ENCODE measurements at places on chromosomes 3 and 15. TPM values are rescaled to one million over a fixed set of nuclear protein-coding genes. Genes with fewer than 3 reads are reported as not detected.

Gene LYZL4
- total RNA-seq = not detected

Gene KLF15
- total RNA-seq = 15.5 TPM

Gene RGMA
- total RNA-seq = 20.3 TPM

Gene RBP2
- not detected for total RNA-seq

Gene SFMBT1
- total RNA-seq = 9.4 TPM

Gene CHRNA3
- total RNA-seq = not detected

Gene UROC1
- not detected for total RNA-seq

Gene LMOD3
- total RNA-seq = not detected

Gene RPUSD3
- 18.2 TPM for total RNA-seq

Gene ZBTB11
- 12.2 TPM for total RNA-seq

Gene ZNF710
- total RNA-seq = 11.6 TPM

Gene SMAD6
- total RNA-seq = 18.4 TPM

Gene DCBLD2
- total RNA-seq = 27.9 TPM

Gene XCR1
- total RNA-seq = 0.37 TPM

Gene REC114
- not detected for total RNA-seq

Gene RCCD1
- 5.1 TPM for total RNA-seq

Gene LDHAL6B
- total RNA-seq = not detected

Gene GUCA1C
- total RNA-seq = not detected

Gene ADAMTSL3
- total RNA-seq = 13.0 TPM

Gene SPINK8
- not detected for total RNA-seq

Gene TIPIN
- 6.1 TPM for total RNA-seq

Gene FANCD2
- 3.3 TPM for total RNA-seq

Gene ZIC1
- 8.7 TPM for total RNA-seq

Gene SLC30A4
- total RNA-seq = 9.2 TPM

Gene ATP13A4
- 0.14 TPM for total RNA-seq

Gene CHRM5
- total RNA-seq = 0.09 TPM

Gene CCK
- not detected for total RNA-seq

Gene ZNF502
- 5.7 TPM for total RNA-seq

Gene C15orf62
- 0.28 TPM for total RNA-seq

Gene MST1R
- 1.2 TPM for total RNA-seq

Gene GOLGA6L22
- not detected for total RNA-seq

Gene ELP6
- total RNA-seq = 15.1 TPM

Gene TMEM212
- total RNA-seq = not detected

Gene NOX5
- 0.09 TPM for total RNA-seq

Gene NLGN1
- total RNA-seq = 11.5 TPM

Gene CFAP100
- total RNA-seq = not detected

Gene SEMA3F
- total RNA-seq = 48.0 TPM

Gene KNG1
- not detected for total RNA-seq

Gene TBC1D21
- not detected for total RNA-seq

Gene COL6A6
- 0.81 TPM for total RNA-seq
